ENCODE measurements at places on chromosomes 5 and 9. TPM values are rescaled to one million over a fixed set of nuclear protein-coding genes. Genes with fewer than 3 reads are reported as not detected.

DNA sequence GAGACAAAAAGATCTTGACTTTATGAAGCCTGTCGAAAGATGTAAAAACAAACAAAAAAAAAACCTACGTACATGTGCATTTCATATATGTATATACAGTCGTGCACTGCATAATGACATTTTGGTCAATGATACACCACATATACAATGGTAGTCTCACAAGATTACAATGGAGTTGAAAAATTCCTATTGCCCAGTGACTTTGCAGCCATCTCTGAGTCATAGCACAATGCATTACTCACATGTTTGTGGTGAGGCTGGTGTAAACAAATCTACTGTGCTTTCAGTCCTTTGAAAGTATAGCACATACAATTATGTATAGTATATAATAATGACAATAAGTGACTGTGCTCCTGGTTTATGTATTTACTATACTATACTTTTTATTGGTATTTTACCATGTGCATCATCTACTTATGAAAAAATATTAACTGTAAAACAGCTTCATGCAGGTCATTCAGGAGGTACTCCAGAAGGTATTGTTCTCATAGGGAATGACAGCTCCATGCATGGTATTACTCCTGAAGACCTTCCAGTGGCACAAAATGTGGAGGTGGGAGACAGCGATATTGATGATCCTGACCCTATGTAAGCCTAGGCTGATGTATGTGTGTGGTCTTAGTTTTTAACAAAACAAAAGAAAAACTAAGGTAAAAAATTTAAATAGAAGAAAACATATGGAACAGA is 73.7 kb upstream of the FST start:
- no peak for DNase-seq

Gene PLPPR1
- total RNA-seq, result not detected

- DNase-seq, result no peak
Observed at GRCh38 chr9:37301042-37301853, 121.2 kb upstream of the GRHPR start.

GRCh38 chr9:133540698-133541025 is 6.2 kb downstream of the ADAMTSL2 start:
- DNase-seq, result no peak

DNA sequence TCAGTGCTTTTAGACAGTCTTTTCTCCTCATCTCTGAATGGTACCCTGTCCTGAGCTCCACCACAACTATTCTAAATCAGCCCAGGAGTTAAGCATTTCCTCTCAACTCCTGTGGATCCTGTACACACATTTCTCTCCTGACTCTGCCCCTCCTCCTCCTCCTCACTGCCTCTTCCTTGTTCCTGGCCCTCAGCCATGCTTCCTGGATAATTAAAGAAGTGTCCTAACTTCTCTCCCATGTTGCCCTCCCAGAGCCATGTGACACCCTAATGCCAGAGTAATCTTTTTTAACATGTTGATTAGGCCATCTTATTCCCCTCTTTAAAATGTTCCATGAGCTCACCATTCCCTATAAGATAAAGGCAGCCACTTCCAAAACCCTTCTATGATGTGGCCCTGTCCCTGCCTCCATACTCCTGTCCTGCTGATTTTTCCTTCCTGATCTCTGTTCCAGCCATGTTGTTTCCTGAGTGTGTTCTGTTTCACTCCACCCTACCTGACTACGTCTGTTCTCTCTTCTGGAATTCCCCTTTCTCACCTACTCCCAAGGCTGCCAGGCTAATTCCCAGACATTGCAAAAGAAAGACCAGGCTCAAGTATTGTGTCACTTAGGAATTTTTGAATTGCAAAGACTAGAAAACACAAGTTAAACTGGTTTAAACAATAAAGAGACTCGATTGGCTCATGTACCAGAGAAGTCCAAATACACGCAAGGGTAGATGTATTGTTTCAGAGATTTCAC is 295.2 kb downstream of the MAST4 start:
- DNase-seq, result no peak

DNA sequence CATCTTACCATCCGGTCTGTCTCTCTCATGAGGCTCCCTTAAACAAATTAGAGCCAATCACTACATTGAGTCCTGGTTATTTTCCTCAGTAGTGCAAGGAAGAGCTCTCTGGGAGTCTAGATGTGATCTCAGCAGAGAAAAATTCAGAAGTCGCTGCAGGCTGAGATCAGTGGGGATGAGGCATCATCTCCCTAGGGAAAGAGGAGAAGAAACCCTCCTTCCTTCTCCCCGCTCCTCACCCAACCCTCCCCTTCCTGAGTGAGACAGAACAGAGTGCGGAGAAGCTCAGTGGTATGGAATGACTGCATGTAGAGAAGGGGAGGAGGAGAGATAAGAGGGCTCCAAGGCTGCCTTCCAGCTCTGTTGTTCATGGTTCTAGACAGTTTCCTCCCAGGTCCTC is 80.5 kb downstream of the PAPPA start:
- DNase-seq, result no peak

GRCh38 chr5:132257131-132258101 is at the start of gene PDLIM4:
TSS of gene PDLIM4 (plus strand) at chr5:132257696. CDS start at chr5:132257735, 39 bp downstream.
- no peak for DNase-seq

Measured in activated naive CD4-positive, alpha-beta T cell treated with anti-CD3 and anti-CD28 coated beads, Interleukin-2, amount 50 U/mL, for 72 hours (primary cell).